Activated CD8-positive, alpha-beta memory T cell treated with anti-CD3 and anti-CD28 coated beads for 1 hour (primary cell): ENCODE measurements at places on chromosomes 3 and 15.

DNA sequence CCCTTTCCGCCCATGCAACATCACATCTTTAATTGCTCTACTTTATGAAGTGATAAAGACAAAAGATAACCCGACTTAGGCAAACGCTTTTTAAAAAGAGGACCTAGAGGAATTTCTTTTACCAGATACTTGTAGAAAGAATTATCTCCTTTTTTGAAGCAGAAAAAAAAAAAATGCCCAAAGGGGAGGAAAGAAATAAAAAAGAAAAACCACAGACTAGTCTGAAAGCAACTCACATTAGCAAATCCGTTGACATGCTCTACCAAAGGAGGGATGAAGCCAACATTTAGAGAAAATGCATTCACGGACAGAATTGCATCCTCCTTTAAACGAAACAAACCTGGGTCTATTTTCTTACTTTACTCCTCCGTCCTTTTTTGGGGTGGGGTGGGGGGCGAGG lies 213.6 kb downstream of the MEIS2 start:
- no peak for DNase-seq

- no peak for DNase-seq
Measured at GRCh38 chr3:124282751-124283651, 291.1 kb upstream of the ROPN1 start.

DNA sequence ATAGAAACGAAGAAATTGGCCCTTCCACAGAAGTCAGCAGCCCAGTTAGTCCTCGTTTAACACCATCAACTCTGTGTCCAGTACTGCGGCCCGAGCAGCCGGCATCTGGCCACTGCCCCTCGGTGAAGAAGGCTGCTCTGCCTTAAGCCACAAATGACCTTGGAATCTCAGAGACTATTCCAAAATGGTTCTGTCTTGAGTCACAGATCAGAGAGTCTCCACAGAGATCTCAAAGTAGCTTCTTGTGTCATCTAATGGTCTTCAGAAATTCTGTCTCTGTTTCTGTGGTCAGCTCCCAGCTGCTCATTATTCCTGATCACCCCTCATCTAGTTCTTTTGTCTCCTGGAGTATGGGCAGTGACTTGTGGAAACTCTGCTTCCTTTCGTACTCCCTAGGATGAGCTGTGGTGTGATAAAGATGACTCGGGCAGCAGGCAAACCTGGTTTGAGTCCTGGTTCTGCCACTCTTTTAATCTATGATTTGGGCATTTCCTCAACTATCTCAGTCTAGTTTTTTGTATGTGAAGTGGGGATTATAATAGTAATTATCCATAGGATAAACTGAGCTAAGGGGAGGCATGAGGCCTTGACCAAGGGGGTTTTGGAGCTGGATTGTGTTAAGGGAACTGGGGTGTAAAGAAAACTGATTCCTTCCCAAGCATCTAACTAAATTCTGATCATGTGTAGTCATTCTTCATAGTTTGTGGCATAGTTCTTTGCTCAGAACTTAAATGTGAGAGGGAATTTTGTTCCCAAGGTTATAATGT lies 22.6 kb downstream of the CRTC3 start:
- no peak for DNase-seq

DNA sequence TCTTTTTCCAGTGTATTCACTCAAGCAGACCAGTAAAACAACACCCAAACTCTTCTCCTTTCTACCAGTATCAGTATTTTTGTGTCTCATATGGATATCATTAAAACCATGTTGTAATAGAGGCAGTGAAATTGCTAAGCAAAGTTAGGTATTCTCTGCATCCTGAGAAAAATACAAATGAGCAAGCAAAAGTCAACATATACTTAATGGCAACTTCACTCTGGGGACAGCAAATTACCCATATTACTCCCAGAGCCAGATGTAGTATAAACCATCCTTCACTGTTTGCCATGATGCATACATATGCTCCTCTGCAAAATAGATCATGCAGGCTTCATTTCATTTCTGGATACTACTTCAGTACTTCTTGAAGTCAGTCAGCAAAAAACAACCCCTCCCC lies 22.1 kb downstream of the UBA5 start:
- DNase-seq: no peak

DNA sequence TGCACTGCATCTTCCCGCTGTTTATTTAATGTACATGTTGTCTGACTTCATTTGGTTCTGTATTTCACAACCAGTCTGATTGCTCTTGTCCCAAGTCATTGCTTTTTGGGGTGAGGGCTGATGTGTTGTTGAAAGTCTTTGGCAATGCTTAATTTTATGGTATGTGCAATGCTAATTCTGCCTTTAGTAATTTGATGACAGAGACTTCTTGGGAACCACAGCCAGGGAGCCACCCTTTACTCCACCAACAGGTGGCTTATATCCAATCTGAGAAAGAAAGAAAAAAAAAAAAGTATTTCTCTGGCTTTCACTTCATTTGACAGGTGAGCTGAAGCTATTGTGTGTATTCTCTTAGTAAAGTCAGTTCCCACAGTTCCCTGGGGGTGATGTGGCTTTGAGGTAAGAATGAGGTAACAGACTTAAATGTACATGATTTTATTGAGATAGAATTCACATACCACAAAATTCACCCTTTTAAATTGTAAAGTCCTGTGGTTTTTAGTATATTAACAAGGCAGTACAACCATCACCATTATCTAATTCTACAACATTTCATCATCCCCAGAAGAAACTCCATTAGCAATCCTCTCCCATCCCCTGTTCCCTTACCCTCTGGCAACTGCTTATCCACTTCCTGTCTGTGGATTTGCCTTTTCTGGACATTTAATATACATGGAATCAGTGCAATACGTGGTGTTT lies 97.3 kb downstream of the SLCO3A1 start:
- no peak for DNase-seq

DNA sequence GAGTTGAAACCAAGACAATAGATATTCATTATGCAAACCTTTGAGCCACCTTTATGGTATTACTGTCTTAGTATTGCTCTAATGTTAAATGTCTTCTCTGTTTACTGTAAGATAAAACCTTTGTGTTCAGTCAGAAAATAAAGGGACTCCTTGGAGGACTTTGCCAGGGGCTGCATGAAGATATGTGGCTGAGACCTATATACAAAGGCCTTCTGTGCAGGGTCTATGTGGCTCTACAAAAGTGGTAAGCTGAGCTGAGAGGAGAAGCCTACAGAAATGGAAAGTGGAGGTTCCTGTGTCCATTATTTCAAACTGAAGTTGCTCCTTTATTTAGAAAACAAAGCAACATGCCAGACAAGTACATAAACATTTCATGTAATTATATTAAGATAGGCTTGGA lies 131.5 kb downstream of the FNDC3B start:
- DNase-seq: no peak

GRCh38 chr3:64685800-64686445 lies 1.9 kb downstream of the ADAMTS9 start:
- no peak for DNase-seq

DNA sequence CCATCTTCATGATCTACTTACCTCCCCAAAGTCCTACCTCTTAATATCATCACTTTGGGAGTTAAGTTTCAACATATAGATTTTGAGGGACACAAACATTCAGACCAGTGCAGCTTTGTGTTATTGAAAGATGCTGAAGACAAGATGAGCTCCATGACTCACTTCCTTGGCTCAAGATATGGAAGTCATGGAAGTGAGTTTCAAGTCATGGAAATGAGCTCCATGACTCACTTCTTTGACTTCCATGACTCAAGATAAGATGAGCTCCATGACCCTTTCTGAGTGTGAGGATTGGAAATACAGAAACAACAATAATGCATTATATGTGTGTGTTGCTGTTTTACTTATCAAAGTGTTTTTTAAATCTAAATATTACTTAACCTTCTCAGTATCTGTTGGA lies 170.2 kb upstream of the TPRG1 start:
- no peak for DNase-seq
